B cell (primary cell): ENCODE measurements at places on chromosomes 4 and X. TPM values are rescaled to one million over a fixed set of nuclear protein-coding genes. Genes with fewer than 3 reads are reported as not detected.

- H3K36me3 ChIP-seq: no peaks in the 10 kb centered on the region
- H3K4me1 ChIP-seq: peaks cover 30% of the 10 kb centered on the region
- no peak overlapping the region for H3K4me3 ChIP-seq
- no peak overlapping the region for H3K27ac ChIP-seq
- no peaks in the 10 kb centered on the region for H3K27me3 ChIP-seq
- peak; percentile 80 for DNase-seq
Measured at GRCh38 chr4:6720202-6720699, 4.3 kb downstream of the BLOC1S4 start.

DNA sequence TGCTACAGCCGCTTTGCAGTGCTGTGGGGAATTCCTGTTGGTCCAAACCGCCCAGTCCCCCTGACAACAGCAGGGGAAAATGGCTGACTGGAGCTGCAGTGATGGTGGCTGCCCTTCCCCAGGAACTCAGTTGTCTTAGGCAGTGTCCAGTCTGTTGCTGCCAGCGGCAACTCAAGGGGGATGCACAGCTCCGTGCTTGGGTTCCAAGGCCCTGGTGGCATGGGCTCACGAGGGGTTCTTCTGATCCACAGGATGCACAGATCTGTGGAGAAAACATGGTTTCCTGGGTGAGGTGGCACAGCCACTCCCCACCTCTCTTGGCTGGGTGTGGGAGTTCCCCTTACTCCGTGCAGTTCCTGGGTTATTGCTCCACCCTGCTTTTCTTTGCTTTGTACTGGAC is 261.2 kb downstream of the TLL1 start:
- H3K4me3 ChIP-seq: no peak overlapping the region
- DNase-seq: no peak
- no peaks in the 10 kb centered on the region for H3K36me3 ChIP-seq
- no peak overlapping the region for H3K27ac ChIP-seq
- no peaks in the 10 kb centered on the region for H3K4me1 ChIP-seq

- no peak overlapping the region for H3K4me3 ChIP-seq
- no peaks in the 10 kb centered on the region for H3K4me1 ChIP-seq
- H3K36me3 ChIP-seq: no peaks in the 10 kb centered on the region
Measured at GRCh38 chr4:139207873-139208403, 30.9 kb upstream of the ELF2 start.

DNA sequence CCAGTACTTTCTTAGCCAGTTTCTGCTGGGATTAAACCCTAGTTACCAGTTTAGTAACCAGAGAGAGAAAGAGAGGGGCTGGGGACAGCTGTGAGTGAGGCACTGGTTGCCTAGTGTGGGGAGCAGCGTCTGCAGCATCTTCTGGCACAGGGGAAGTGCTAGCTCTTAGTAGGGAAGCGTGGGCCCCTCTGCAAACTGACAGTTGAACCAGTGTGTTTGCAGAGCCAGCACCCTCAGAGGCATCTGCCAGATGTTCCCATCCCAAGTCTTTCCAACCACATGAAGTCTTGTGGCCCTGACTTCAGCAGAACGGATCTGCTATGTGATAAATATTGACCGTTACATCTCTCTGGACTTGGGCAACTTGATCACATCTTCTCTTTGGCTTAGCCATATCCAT is 15.0 kb downstream of the RBMX2 start:
- H3K27ac ChIP-seq: no peak overlapping the region
- H3K27me3 ChIP-seq: no peaks in the 10 kb centered on the region
- H3K4me3 ChIP-seq: no peak overlapping the region

GRCh38 chr4:77818073-77818601 is 1.0 kb downstream of the CNOT6L start:
- peak; percentile 78 for DNase-seq
- H3K27me3 ChIP-seq: no peaks in the 10 kb centered on the region
- peak overlapping the region; percentile 98 for H3K4me3 ChIP-seq
- peak overlapping the region; percentile 99 for H3K27ac ChIP-seq

SUPT20HL1 gene
- not detected in 2 replicates for total RNA-seq

PPEF1 gene
- 0.52 and 0.56 TPM in 2 replicates for total RNA-seq
